CD8-positive, alpha-beta T cell (primary cell): ENCODE measurements at places on chromosomes 1 and 21.
A peak's percentile ranks its signal among the peaks of the same experiment; 100 is the strongest.

DNA sequence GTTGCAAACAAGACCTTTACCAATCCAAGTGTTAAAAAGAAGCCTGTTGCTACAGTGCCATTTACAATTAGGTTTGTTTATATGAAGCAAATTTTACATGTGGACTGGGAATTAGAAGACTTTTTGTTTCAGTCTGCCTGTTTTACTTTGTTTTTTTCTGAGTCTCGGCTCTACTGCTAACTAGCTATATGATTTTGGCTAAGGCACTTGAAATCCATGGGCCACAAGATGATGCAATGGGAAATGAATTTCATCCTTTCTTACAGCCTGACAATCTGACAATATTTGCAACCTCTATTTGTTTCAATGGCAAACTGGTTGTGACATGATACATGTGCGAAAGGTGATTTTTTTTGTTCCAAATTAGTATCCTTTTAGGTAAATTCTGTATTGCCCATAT is 3.7 kb upstream of the PEX11B start:
- no peak for DNase-seq

- DNase-seq, result peak; percentile 59
Observed at GRCh38 chr1:24555591-24556413, at the start of gene NCMAP. Gene NCMAP (plus strand): TSS chr1:24556087. CDS start chr1:24595431, 39,344 bp downstream.

GRCh38 chr1:6257541-6258069 is 3.3 kb downstream of the GPR153 start:
- DNase-seq, result no peak

- no peak for DNase-seq
Observed at GRCh38 chr1:10502206-10502605, 27.5 kb downstream of the PEX14 start.

DNA sequence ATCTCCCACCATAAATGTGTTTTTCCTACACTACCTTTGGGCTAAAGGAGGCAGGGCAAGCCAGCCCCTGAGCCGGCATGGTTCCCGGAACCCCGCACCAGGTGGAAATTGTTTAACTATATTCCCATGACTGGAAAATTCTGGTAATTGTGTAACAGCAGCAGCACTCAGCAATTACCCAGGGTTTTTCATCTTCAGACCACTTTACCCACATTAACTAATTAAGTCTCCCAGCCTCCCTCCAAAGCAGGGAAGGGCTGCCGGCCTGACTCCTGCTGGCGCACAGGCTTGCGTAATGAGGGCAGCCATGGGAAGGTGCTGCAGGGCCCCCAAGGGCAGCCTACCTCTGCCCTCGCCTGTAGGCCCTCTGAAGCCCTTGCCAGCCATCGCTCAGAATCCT is 140.7 kb upstream of the VAMP3 start:
- DNase-seq, result no peak

DNA sequence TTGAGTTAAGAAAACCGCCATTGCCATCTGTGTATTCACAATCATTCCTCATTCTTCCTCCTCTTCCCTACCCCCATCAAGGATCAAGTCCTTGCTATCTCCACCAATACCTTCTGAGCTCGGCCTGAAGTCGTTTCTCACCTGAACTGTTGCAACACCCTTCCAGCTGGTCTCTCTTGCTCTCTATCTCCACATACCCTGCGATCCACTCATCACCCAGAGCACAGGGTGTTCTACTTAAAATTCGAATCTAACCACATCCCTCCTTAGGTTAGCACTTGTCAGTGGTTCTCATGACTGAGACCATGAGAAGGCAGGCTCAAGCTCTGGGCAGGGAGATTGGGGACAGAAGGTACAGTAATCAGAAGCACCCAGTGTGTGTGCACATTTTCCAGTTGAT is 4.6 kb downstream of the IVL start:
- DNase-seq, result no peak

DNA sequence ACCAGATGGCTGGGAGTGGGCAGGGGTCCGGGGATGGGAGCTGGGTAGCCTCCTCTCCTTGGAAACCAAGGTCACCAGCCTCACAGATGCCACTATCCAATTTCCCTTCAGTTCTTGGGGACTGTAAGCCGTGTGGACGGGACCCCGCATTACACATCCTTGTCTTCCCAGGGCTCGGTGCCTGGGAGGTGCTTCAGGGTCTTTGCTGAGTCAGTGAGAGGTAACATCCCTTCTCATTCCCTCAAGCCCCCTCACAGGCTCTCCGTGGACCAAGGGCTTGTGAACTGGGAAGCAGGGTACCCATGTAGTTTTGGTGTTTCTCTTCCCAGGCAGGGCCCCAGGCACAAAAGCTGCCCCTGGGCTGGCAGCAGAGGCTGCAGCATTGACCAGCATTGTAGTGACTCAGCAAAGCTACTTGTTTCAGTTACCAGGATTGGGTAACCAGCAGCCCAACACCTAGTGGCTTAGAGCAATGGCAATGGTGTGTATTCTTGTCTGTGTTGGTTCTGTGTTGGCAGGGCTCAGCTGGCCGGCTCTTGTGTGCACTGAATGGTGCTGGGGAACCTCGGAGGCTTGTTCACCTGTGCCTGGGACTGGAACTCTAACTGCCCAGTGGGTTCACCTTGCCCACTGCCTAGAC is 24.6 kb upstream of the PCBP3 start:
- DNase-seq, result no peak

DNA sequence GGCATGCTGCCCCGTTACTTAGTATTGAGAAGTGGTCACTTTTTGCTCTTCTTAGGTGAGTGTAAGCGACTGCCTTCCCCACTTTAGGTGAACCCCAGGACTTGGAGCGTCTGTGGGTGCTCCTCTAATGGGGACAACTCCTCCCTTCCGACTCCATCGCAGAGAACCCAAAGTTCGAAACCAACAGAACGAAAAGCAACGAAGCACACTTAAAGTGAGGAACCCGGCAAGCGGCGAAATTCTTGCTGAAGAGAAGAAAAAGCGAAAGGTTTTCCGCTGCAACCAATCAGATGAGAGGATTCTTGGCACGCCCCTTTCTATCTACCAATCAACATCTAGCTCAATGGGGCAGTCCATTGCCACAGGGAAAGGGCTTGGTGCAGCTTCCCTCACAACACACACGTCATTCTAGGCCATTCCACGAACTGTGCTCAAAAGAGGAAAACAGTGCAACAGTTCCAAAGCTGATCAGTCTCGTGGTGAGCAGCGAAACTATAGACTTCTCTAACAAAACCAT is 709 bp upstream of the SUCO start:
- DNase-seq, result peak; percentile 76

- DNase-seq, result no peak
Observed at GRCh38 chr1:110525249-110525595, 6.2 kb upstream of the KCNA10 start.

GRCh38 chr1:6560267-6560666 is 5.2 kb downstream of the TAS1R1 start:
- DNase-seq, result no peak

DNA sequence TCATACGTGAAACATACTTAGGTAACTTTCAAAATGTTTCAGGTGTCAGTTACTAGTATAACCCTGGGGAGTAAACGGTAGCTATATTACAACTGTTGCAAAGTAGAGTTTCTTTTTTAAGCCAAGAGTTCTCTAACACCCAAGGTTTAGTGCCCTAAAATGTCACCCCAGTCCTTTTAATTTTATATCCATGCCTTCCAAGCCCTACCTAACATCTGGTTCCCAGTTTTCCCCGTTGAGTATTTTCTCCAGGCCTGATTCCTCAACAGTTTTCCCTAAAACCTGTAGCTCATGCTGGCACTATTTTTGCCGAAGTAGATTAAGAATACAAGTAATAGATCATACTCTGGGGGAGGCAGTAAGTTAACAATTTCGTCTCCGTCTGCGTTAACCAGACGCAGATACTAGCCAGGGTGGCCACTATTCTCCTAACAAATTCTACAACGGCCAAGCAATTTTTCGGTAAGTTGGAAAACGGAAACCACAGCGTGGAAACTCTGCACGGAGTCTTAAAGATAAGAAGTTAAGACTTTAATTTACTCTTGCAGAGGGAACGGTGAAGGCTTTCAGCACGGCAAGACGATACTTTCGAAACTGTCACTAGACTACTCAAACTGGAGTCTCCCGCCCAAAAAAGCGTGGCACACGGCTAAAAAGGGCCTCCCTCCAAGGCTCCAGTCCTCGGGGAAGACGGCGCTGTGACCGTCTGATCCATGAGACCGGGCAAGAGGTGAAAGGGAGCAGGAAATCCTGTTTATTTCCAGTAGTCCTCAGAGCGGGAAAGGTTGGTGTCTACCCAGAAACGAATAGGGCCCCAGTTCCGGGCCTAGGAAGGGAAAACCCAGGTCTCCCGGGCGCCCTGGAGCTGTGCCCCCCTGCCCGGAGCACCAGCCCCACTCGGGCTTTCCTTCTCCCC is 945 bp downstream of the SRSF4 start:
- no peak for DNase-seq

GRCh38 chr1:224338150-224338838 is 8.3 kb upstream of the NVL start:
- DNase-seq, result no peak

DNA sequence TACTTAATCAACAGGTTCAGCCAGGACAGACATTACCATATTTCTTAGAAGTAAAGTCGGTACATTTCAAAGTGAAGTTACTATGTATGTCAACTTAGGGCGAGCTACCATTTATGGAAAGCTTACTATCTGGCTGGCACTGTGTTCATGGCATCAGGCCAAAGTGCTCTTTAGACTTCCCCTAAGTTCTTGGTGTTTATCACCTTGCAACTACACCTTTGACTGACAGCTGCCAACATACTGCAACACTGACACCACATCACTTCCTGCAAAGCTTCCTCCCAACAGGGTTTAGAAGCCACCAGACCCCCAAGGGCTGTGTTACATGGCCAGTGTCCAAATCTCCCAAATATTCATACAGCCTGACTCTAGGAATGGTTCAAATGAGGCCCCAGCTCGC is 61.0 kb downstream of the TIAM1 start:
- DNase-seq, result peak; percentile 16
